Tibial nerve (tissue), 4 donors: ENCODE measurements at places on chromosomes 2 and 18. TPM values are rescaled to one million over a fixed set of nuclear protein-coding genes. Genes with fewer than 3 reads are reported as not detected.

BMP10 gene
- not detected for total RNA-seq

SNED1 gene
- 116 TPM for total RNA-seq

EN1 gene
- total RNA-seq: 0.90 TPM

NTSR2 gene
- total RNA-seq: 0.87 TPM

SH2D6 gene
- 1.1 TPM for total RNA-seq

MEP1B gene
- total RNA-seq: not detected

HOXD3 gene
- 11.7 TPM for total RNA-seq

WDFY1 gene
- total RNA-seq: 33.1 TPM

WDCP gene
- total RNA-seq: 6.3 TPM

INPP5D gene
- 43.8 TPM for total RNA-seq

REEP1 gene
- total RNA-seq: 0.39 TPM

KCNG2 gene
- total RNA-seq: 0.60 TPM

LIMS2 gene
- total RNA-seq: 100 TPM

SALL3 gene
- not detected for total RNA-seq

IL1R1 gene
- total RNA-seq: 44.0 TPM

ACOXL gene
- total RNA-seq: not detected

CFAP221 gene
- total RNA-seq: not detected

MBD1 gene
- 69.3 TPM for total RNA-seq

HES6 gene
- total RNA-seq: 9.4 TPM

MALL gene
- total RNA-seq: 27.5 TPM
